ENCODE measurements at places on chromosomes 1 and 21.

- DNase-seq = no peak
Observed at GRCh38 chr1:15277447-15277838, 30.4 kb downstream of the FHAD1 start.

GRCh38 chr1:147851149-147851548, 51.4 kb upstream of the GJA8 start:
- DNase-seq = no peak

DNA sequence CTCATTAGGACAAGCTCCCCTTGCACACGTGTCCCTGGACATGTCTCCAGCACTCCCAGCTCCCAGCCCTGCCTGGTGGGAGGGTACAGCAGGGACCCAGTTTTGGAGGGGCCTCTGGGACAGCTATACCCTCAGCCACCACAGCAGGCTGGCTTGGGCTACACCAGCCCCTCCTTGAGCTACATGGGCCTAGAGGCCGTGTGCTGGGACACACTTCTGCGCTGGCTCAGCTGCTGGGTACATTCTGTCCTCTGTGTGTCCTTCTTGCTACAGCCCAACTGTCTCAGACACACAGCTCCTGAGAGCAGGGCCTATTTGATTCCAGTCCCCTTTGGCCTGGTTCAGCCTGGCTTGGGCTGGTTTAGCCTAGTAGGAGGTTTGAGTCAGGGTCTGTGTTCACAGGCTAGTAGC, 26.7 kb downstream of the DMAP1 start:
- DNase-seq = no peak

DNA sequence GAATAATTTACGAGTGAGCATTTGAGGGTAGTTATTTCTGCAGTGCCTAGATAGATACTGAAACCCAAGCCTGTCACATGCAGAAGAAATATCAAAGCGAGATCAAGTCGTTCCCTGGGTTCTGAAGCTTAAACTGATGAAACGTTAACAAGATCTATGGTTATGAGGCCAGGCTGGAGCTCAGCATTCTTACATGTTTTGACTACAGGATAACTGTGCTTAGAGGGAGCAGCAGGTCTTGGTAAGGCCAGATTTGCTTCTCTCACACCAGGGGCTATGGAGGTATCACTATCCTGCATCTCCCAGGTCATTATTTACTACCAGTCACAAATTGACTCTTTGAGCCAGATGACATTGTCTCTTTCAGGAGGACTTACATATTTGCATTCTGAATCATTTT, 1401.4 kb upstream of the PRMT6 start:
- no peak for DNase-seq

DNA sequence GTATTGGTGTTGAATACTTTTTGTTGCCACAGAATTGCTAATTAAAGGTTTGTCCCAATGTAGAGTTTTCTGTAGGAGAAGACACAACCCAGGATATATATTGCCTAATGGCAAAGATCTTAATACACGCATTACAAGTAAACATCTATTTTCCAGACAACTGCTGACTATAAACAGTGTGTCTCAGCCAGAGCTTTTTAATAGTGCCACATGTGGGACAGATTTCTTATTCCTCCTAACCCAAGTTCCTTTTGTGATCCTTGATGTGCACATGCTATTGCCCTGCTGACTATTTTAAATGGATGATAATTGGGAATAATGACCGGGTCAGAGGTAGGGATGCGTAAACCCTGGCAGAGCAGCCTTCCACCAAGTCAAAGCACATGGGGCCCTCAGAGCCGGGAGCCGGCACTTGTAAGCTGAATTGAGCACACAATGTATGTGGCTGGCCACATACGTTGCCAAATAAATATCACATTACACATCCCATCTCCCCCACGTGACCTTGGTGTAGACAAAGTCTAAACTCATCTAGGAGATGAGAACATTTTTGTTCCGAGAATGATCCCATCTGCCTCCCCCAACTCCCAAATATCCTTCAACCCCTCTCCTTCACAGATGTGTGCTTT, 209.8 kb upstream of the NFIA start:
- no peak for DNase-seq

DNA sequence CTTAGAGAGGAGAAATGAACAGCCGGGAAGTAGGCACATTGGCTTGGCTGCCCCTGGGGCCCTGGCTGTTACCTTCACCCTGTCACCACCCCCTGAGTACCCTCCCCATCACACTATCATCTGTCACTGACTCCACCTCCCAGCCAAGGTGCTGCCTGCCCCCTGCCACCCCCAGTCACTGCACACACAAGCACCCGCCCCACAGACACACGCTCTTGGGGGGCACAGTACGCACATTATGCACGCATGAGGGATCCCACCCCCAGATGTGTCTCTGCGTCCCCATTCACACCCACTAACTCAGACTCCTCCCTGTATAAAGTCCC, 223.3 kb downstream of the PTPRU start:
- DNase-seq = no peak

DNA sequence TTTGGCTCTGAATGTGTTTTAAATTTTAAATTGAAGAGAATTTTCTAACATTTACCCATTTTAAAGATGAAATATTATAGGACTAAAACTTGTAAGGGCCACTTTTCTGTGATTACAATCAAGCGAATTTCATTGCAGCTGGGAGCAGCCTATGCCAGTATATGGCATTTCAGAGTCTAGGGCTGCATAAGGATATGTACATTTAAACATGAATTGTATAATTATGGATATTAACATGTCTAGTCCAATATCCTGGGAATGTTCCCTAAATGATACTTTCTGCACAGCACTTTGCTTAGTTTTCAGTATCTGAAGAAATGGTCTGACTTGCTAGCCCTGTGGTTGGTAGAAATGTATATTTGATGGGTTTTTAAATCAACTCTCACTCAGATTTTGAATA, 8.4 kb downstream of the KCNJ15 start:
- no peak for DNase-seq

DNA sequence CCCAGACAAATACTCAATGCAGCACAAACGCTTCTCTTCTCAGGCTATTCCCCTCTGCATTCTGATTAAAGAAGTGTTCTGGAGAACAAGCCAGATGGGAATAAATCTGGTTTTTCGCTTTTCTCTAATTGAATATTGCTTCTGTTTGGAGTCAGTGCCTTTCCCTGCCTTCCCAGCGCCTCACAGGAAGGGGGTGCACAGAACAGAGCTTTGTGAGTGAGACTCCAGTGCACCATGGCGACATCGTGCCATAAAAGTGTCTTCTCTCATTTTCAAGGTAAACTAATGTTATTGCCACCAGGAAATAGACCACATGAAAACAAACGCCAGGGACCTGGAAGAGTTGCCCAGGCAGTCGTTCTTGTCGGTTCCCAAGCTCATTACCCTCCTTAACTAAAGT, 43.6 kb upstream of the SLC45A1 start:
- no peak for DNase-seq

GRCh38 chr1:228098323-228098931, 4.7 kb downstream of the C1orf35 start:
- DNase-seq = no peak

- DNase-seq = no peak
Observed at GRCh38 chr1:206514813-206515387, 7.6 kb downstream of the RASSF5 start.

DNA sequence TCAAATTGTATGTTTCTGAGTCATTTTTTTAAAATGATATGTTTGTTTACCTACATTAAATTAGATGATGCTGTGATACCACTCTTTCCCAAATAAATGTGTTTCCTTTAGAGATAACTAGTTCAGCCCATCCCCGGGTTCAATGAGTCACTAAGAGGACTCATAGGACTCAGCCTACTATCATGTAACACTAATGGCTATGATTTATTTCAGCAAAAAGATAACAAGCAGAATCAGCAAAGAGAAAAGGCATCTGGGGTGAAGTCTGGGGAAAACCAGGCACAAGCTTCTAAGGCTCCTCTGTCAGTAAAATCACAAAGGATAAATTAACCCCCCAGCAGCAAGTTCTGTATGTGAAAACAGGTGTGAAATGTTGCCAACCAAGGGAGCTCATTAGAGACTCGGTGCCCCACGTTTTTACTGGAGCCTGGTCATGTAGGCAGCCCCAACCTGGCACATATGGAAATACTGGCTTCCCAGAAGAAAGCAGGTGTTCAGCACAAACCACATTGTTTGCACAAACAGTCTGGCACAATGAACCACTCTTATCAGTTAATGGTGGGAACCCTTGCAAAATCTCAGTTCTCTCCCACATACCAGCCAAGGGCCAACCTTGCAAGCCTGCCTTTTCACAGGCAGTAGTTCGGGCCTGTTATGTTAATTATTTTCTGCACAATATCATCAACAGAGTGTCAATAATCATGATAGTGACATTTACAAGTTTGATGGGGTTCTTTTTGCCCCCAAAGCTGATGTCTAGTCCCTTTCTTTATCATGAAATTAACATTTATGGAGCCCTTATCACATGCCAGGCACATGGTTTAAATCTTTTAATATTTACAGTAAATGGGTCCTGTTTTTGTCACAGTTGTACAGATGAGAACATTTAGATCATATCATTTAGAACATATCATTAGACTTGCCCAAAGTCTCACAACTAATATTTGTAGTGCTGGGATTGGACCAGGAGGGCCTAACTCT, 23.1 kb upstream of the CNN3 start:
- peak; percentile 49 for DNase-seq

DNA sequence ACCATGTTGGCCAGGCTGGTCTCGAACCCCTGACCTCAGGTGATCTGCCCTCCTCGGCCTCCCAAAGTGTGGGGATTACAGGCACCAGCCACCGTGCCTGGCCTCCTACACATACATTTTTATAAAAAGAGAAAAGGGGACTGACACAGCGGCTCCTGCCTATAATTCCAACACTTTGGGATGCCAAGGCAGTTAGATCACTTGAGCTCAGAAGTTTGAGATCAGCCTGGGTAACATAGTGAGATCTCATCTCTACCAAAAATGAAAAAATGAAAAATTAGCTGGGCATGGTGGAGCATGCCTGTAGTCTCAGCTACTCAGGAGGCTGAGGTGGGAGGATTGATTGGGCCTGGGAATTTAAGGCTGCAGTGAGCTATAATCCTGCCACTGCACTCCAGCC, 23.4 kb downstream of the ZNF281 start:
- DNase-seq = no peak

DNA sequence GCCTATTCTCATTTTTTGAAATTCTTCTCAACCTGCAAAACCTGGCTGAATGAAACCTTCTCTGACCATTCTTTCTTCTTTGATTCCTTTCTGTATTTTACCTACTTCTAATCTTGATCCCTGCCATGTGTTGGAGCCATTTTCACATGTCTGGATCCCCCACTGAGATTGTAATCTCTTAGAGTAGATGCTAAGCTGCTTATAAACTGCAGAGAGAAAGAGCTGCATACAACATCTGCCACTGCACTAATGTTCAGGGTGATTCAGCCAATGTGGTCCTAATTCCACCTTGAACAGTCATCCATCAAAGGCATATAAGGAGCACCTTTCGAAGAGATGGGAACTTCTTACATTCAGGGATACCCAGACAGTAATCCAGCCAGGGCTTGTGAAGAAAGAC, 16.2 kb upstream of the DAB1 start:
- DNase-seq = no peak

DNA sequence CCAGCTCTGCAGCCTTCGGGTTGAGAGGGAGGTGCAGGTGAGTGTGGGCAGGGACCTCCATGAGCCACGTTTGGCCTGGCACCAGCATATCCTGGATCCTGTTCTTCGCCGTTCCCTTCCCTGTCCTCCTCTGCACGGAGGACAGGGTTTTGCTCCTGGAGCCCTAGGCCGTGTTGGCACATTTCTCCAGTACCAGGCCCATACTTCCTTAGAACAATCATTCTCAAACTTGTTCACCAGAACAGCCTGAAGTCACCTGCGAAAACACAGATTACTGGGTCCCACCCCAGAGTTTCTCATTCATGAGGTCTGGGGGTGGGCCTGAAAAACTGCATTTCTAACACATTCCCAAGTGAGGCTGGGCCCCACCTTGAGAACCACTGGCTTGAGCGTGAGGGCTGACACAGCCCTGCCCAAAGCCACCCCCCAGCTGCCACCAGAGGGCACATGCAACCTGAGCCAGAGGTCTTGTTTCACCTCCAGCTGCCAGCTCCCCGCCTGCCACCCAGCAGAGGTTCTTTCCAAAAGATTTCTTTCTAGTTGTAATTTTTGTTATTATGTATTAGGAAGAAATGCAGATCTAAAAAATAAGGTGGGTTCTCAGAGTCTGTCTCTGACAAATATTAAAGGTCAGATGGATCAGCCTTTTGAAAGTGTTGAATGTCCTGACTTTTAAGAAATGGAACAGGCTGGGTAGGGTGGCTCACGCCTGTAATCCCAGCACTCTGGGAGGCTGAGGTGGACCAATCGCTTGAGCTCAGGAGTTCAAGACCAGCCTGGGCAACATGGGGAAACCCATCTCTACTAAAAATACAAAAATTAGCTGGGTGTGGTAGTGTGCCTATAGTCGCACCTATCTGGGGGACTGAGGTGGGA, 39.6 kb upstream of the LDLRAP1 start:
- peak; percentile 18 for DNase-seq

- DNase-seq = no peak
Observed at GRCh38 chr1:185213091-185213490, 56.1 kb downstream of the SWT1 start.

- DNase-seq = no peak
Observed at GRCh38 chr1:93659822-93660503, 21.7 kb downstream of the BCAR3 start.

GRCh38 chr1:46804027-46804889, 5.4 kb downstream of the CYP4B1 start:
- DNase-seq = no peak

- no peak for DNase-seq
Observed at GRCh38 chr21:32437729-32438128, 25.2 kb downstream of the EVA1C start.

GRCh38 chr1:156124557-156125483, 10.3 kb downstream of the LMNA start:
- peak; percentile 69 for DNase-seq

- DNase-seq = no peak
Observed at GRCh38 chr21:36218691-36219090, 62.1 kb downstream of the DOP1B start.

DNA sequence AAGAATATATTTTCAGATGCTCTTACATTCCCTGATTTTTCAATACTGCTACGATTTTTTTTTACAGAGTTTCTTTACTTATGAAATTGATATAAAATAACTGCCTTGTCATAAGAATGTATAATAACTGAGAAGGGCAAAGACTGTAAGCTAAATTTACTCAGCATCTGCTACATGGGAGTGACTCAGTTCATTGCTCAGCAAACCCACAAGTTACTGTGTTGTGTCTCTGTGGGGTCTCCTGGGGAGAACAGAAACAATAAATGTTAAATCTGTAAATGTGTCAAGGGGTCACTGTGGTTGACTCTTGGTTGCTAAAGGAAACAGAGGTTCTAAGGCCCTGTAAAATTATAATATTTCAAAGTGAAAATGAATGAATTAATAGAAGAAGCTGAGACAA, 210.3 kb upstream of the CACYBP start:
- no peak for DNase-seq

DNA sequence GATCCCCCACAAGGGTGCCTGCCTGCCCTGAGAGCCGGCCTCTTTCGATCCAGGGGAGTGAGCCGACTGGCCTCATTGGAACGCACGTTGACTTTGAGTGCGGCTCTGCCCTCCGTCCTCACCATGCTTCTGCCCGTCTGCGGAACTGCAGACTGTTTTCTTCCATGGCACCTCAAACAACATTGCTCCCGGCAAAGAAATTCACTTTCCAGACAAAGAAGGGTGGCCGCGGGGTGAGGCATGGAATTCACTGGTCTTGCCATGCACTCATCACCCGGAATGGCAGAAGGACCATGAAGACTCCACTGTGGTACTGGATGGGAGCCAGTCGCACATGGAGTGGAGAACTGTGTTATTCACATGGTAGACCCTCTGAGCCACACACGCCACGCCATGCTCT, 169.5 kb downstream of the NPHP4 start:
- no peak for DNase-seq

- no peak for DNase-seq
Observed at GRCh38 chr1:212529211-212529741, 79.3 kb upstream of the ATF3 start.
